ENCODE measurements at places on chromosomes 2 and 18.

DNA sequence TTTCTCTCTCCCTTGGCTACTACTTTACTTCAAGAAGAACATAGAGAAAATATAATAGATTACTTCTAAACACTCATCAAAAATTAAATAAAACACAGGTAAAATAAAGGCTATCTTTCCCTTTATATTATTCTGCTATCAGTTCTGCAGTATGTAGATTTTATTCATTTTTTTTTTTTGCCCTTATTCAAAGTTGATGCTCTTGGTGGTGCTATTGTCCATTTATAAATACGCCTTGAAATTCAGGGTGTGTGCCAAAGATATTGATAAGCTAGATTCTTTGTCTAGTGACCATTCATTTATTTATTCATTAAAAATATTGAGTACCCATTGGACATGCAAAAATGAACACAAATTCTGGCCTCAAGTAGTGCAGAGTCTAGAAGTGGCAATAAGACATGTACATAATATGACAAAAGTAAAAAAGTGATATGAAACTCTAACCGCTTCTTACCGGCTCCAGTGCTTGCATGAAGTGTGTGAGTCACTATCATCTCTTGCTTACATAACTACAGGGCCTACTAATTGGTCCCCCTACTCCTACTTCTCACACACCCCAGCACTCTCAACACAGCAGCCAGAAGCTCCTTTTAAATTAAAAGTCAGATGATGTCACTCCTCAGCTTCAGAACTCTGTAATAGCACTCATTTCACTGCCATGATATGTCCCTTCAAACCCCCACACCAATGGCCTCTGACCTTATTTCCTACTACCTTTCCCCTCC lies 208.3 kb upstream of the FANCL start:
- no peak for DNase-seq

DNA sequence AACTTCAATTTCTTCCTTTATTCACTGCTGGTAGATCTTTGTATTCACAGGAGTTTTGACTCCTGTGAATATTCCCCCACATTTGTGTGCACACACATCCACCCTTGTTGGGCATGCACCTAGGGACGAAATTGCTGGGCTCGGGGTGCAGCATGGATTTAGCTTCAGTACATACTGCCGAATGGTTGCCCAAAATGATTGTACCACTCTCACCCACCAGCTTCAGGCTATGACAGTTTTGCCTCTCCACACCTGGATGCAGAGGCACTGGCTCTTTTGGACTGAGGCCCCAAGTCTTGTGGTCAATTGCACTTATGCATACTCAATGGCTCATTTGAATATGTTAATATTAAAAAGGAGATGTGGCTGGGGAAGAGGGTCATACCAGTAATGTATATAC lies 65.1 kb upstream of the ODC1 start:
- no peak for DNase-seq

DNA sequence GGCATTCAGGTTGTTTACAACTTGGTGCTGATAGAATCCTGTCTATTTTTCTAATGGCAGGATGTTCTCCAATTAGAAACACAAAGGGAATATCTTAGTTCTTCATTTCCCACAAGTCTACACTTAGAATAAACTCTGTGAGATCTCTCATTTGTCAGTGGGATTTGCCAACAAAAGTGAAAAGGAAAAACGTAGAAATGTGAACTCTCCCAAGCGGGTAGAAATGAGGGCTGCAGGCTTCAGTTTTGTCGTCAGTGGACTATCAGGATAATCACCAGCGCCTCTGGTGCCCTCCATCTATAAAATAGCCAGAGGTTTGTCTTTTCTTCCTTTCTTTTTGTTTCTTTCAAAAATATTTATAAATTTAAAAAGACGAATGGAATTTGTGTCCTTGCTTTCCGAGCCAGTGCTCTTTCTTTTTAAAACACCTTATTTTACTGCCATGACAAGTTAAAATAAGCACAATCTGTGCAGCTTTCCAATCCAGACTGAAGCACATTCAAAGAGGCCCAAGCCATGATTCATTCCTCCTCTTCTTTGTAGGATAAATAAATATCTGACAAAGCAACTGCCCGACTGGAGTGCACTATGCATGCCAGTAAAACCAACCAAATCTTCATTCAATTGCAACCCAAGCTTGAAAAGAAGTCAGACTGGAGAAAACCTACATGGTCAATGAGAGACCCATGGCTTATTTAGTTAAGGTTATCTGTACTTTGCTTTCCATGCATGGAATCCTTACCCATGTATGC lies 185.8 kb downstream of the ANKRD44 start:
- DNase-seq, result no peak

DNA sequence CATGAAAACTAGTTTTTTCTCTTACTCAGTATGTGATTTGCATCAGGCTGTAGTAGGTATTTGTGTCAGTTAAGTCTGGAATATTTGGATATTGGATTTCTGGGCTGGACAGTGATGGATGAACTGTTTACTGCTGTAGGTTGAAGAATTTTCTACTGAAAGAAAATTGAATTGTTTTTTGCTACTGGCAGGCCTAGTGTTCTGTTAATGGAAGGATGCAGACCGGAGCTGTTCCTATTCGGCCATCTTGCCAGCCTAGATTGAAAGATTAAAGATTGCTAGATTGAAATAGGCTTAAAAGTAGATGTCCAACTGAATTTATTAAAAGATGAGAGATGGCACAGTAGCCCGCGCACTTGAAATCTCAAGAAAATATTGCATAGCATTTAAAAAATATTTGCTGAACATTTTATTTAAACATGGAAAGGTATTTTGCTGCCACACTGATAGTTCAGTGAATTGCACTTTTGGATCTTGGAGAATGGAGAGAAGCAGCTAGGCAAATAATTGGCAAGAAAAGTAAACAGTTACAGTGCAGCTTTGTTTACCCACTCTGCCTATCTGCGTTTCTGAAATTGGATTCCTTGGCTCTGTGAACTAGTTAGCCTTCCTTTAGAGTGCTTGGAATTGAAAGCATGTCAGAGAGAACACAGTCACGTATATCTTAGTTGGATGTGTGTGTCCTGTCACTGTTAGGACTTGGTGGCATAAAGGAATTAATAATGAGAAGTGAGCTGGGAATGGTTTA lies 54.1 kb downstream of the EPB41L5 start:
- DNase-seq, result no peak

GRCh38 chr2:203814661-203815540 lies 52.7 kb upstream of the CTLA4 start:
- peak; percentile 23 for DNase-seq

- DNase-seq, result no peak
These were observed 62.0 kb downstream of the RPL31 start for GRCh38 chr2:101064125-101064502.

GRCh38 chr2:172698041-172698863 lies 37.4 kb upstream of the RAPGEF4 start:
- no peak for DNase-seq

- no peak for DNase-seq
These were observed 89.7 kb downstream of the SPTBN1 start for GRCh38 chr2:54545702-54546450.

- DNase-seq, result no peak
These were observed 629 bp downstream of the PRELID3A start for GRCh38 chr18:12408247-12408869.

DNA sequence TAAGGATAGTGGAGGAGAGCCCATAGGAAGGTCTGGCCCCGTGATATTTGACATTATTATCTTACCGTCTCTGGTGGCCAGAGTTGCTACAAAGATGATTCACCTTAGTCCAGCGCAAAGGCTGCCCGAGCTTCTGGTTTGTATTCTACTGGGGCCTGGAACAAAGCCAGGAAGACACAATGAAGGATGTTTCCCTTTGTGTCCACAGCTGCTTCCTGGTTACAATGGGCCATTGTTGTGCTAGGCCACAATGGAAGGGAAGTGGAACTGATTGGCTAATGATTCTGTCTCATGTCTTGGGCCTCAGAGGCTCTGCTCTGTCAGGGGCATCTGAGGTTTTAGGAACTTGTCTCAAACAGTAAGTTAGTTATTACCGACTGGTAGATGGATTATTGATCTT lies 132.2 kb downstream of the TDRD15 start:
- no peak for DNase-seq

- peak; percentile 13 for DNase-seq
These were observed 65.5 kb downstream of the FBXO15 start for GRCh38 chr18:74081966-74082741.

DNA sequence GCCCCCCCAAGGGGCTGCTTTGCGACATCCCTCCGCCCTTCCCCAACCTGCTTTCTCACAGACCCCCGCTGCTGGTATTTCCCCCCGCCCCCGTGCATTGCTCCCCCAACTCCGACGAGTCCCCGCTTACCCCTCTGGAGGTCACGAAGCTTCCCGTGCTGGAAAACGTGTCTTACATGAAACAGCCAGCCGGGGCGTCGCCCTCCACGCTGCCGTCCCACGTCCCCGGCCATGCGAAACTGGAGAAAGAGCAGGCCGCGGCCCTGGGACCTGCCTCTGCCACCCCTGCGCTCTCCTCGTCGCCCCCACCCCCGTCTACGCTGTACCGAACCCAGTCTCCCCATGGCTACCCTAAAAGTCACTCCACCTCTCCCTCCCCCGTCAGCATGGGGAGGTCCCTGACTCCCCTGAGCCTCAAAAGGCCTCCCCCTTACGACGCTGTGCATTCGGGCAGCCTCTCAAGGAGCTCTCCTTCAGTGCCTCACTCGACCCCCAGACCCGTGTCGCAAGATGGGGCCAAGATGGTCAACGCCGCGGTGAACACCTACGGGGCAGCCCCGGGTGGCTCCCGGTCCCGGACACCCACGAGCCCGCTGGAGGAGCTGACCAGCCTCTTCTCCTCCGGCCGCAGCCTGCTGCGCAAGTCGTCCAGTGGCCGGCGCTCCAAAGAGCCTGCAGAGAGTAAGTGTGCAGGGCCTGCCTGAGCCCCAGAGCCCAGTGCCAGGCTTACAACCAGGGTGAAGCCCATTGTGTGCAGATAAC lies 183.0 kb downstream of the NYAP2 start:
- DNase-seq, result no peak

- DNase-seq, result no peak
These were observed 74.2 kb upstream of the LCLAT1 start for GRCh38 chr2:30372826-30373225.

- DNase-seq, result no peak
These were observed 72.2 kb upstream of the CHRNA1 start for GRCh38 chr2:174836377-174836994.

GRCh38 chr2:99694331-99694730 lies 204.5 kb upstream of the REV1 start:
- DNase-seq, result no peak

GRCh38 chr2:45888167-45888566 lies 236.7 kb downstream of the PRKCE start:
- DNase-seq, result no peak

DNA sequence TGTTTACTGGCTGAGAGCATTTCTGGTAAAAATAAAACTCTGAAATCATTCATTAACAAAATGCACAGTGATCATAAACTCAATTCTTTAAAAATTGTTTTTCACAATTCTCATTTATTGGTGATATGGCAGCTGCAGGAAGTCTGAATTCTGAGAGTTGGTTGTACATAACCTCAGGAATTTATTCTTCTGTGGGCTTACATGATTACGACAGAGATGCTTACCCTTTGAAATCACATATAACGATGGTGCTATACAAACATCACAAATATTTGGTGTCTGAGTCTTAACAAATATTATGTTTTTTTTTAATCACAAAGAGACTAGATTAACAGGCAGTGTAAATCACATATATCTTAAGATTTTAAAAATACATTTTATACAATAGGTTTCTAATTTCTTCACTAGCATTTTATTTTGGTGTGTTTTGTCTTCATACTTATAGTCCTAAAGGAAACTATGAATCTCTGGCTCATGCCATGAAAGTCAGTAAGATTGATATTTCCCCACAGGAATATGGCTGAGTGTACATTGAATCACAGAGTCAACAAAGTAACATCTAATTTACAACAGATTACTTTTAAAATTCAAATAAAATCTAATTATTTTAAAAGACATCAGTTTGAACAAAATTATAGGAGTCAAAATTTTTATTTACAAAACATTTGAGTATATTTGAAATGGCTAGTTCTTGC lies 318.8 kb upstream of the THUMPD2 start:
- DNase-seq, result no peak

DNA sequence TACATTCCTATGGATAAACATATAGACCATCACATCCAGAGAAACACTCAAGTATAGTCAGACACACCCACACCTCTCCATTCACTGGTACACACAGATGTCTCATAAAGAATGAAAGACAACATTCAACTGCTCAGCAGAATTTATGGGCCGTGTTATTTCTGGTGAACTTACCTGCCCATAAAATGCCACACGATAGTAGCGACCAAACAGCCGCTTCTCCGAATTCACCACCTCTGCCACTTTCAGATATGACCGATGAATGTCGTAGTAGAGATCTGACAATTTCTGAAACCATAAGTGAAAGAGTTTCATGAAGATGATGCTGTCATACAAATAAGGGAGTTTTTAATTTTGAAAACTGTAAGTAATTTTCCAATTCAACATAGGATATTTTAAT lies 70.7 kb upstream of the CCDC195 start:
- DNase-seq, result no peak

- DNase-seq, result no peak
These were observed 165.2 kb downstream of the PTH2R start for GRCh38 chr2:208571764-208572131.

GRCh38 chr2:47076586-47077441 lies 78.3 kb downstream of the STPG4 start:
- no peak for DNase-seq

DNA sequence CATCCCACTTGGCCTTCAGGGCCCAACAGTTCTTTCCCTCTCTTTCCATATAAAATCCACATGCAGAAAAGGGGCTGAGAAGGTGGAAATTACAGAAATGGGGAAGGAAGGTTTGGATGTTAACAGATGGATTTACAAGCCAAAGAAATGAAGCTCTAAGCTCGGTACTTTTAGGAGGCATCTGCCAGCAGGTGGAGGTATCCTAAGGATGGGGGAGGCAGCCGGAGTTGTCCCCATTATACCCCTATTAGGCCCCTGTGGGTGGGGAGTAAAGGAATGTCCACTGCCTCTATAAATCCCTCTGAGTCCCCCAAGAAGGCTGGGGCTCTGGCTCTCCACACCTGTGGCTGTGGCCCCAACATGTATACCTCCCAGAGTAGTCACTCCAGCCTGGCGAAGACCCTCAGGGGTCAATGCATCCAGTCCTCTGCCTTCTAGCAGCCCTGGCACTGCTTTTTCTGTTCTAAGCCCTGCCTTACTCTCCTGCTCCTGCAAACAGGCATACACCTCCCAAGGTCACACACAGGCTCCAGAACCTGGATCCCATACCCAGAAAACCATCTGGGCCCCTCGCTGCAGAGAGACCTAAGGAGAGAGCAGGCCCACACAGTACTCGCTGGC lies 1.2 kb downstream of the FBXO41 start:
- DNase-seq, result no peak

DNA sequence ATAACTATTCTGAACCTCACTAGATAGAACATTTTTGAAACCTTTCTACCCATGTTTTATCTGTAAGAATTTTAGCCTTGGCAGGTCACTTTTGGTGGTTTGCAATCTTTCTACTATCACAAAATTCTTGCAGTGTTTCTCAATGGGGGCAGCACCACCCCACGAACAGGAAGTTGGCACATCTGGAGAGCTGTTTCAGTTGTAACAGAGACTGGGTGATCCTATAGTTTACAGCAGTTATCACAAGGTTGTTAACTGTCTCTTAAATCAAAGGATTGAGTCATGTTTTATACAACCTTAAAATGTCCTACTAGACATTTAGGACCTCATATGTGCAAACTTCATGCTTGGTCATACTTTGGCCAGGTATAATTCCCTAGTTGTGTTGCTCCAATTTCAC lies 829.2 kb downstream of the ERBB4 start:
- no peak for DNase-seq

All from stimulated activated CD8-positive, alpha-beta memory T cell treated with anti-CD3 and anti-CD28 coated beads, Interleukin-7, amount 100 ng/mL, for 4 hours (primary cell).